A172 (cell line): ENCODE measurements at places on chromosomes 7 and 10. TPM values are rescaled to one million over a fixed set of nuclear protein-coding genes. Genes with fewer than 3 reads are reported as not detected.

GRCh38 chr10:5897504-5897903 lies 7.5 kb downstream of the FBH1 start:
- DNase-seq: no peak

- no peak for DNase-seq
These were observed 763 bp upstream of the RALA start for GRCh38 chr7:39622609-39623008.

DNA sequence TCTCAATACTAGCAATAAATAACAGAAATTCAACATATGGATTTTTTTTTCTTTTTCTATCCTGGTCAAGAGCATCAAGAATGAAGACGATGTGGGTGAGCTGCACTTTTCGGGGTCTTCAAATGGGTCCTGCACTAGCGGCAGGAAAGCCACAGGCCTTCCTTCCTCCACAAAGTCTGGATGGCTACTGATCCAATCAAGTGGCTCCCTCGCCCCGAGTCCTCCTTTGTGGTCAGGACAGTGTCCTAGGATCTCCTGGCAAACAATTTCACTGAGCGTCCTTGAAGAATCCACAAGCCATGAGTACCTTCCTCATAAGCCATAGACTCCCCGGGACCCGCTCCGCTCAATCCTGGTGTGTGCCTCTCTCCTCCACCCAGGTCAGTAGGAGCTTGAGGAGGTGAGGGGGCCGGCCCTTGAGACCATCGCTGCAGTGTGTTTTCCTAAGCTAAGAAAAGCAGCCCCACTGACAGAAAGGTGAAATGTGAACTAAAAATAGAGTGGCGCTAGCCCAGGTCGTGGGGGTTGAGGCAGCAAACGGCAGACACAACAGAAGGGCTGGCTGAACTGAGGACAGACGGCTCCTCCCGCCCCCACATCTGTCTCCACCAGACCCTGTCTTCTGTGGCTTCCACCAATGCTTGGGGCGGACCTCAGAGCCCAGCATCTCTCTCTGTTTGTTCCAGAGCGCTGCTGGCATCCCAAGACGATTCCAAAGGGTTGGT lies 202.3 kb downstream of the HERPUD2 start:
- DNase-seq: no peak

DNA sequence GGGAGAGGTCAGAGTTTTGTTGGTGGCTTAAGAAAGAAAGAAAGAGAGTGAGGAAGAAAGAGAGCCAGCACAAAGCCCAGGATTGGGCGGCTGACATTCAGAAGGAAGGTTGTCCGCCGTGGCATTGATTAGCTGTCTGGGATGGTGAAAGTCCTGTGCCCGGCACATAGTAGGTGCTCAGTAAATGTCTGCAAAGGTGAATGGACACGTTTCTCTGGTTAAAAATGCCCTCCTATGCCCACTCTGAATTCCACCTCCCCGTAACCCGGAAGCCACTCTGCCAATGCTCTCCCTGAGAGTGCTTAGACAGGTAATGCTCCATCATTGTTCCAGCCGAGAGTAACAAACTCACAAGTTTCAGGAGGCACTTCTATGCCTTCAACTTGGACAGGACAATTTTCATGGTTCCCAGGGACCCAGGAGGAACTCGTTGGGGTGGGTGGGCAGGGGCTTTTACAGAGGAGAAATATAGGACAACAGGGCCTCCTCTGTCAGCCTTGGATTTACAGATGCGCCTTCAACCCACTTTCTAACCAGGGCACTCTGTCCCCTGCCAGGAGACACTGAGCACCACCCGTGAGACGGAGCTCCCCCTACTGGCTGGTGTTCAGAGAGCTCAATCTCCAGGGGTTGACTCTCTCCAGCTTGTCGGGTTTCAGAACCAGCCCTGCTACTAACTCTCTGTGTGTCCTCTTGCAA lies 411.5 kb upstream of the ZMIZ1 start:
- peak; percentile 56 for DNase-seq

- no peak for DNase-seq
These were observed 6.6 kb downstream of the LRRC18 start for GRCh38 chr10:48932831-48933664.

DNA sequence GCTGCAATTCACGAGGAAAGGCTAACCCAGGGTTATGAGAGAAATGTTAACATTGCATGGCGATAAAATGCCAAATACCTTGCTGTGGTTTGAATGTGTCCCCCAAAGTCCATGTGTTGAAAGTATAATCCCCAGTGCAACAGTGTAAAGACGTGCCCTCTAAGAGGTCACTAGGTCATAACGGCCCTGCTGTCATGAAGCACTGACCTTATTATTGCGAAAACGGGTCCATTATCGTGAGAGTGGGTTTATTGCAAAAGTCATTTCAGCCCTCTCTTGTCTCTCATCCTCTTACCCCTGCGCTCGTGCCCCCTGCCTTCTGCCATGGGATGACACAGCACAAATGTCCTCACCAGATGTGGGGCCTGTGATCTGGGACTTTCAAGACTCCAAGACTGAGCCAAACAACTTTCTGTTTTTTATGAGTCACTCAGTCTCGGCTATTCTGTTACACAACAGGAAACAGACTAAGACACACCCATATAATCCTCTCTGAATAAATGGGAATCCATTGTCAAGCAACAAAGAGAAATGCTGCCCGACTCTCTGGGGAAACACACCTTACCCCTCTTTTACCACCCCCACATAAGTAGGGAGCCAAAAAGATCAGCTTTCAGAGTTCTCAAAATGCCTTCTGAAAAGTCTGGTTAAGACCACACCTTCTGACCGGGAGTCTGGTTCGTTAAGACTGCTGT lies 73.1 kb upstream of the UCN3 start:
- peak; percentile 90 for DNase-seq

The KCND2 gene
- total RNA-seq: 0.02 and 0.53 TPM in 2 replicates

The IFIT1 gene
- total RNA-seq: 21.2 and 22.9 TPM in 2 replicates
